ENCODE measurements at places on chromosomes 1 and 21. TPM values are rescaled to one million over a fixed set of nuclear protein-coding genes. Genes with fewer than 3 reads are reported as not detected.

DNA sequence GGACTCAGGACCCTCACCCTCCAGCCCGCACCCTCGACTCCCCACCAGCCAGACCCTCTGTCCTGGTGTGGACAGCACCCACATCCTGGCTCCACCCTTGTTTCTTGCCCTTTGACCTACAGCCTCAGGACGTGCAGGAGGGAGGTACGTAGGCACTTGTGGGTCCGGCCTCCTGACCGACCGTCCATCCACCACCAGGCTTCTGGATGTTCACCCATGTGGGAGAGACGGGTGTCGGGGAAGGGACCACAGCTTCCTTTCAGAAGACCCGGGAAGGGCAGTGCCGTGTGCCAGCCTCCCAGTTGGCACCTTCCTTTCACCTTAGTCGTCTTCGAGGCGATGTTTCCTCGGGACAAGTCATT lies 61.4 kb downstream of the PRKCZ start:
- no peak for DNase-seq

DNA sequence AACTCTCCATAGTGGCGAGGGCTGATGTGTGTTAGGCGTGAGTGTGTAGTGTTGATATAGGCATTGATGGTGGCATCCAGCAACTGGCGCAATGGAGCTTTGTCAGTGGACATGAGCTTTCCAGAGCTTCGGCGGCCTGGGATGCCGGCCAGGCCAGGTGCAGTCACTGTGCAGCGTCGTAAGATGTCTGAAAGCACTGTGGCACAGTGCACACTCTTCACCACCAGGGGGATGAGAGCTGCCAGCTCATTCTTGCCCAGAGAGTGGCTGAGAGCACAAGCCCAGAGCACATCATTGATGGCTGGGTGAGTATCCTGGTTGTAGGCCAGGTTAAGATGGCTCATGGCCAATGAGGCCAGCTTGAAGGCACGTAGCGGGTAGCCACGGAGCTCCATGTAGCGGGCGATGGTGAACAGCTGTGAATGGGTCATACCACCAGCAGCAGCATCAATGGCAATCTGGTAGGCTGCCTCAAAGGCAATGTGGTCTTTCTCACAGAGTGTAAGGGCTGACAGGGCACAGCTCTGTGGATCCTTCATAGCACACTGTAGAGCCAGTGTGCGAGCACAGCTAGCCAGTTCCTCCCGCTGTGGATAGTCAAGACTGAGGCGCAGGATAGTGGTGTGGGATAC lies 6.7 kb downstream of the UROD start:
- no peak for DNase-seq

DNA sequence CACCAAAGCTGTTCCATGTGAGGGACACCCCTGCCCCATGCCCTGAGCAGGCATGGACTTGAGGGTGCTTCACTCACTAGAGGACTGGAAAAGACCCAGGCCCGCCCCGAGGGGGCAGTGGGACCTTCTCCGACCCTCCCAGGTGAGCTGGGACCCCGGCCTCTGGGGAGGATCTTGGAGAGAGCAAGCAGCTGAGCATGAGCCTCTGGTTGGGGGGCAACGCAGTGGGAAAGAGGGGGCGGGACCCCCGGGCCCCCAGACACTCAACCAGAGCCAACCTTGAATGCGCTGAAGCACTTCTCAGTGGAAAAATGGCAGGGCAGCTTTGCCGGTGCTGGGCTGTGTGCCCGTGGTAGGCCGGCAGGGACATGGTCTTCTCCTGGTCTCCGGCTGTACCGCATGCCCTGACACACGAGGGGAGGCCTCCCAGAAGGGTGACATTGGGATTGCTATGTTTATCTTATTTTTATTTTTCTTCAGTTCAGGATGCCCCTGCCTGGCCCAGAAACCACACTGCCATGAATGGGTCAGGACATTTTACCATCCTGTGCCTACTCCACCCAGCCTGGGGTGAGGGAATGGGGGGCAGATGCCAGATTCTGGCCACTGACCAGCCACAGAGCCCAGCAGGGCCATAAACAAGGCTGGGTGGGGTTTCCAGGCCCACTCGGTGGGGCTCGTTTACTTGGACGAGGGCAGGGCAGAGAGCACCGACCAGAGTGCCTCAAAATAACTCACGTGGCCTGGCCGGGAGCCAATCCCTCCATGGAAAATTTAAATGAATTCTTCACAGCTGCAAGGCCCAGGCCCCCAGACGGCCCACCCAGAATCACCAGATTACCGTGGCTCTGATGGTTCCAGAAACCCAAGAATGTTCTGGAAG lies 17.2 kb upstream of the LAPTM5 start:
- DNase-seq: no peak

DNA sequence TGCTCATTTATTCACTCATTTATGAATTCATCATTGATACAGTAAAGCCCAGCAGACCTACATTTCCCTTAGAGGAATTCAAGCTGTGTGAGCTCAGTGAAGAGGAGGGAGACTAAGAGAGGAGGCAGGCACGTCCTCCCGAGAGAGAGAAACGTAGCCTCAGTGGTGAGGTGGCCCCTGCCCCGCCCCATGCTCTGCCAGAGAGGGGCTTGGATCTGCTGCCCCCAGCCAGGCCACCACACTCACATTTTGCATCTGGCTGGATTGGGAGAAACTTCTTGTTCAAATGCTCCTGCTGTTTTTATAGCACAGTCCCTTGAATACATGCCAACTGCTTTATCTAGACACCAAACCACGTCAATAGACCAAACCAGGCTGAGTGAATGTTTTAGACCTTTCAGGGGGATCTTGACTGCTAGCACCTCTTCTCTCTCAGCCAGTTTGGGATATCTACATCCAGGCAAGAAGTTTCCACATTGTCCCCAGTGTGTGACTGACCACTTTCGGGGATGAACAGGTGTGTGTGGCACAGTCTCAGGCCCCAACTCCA lies 67.7 kb upstream of the AJAP1 start:
- DNase-seq: no peak

- peak; percentile 29 for DNase-seq
Observed at GRCh38 chr1:181100015-181100905, 11.8 kb downstream of the IER5 start.

DNA sequence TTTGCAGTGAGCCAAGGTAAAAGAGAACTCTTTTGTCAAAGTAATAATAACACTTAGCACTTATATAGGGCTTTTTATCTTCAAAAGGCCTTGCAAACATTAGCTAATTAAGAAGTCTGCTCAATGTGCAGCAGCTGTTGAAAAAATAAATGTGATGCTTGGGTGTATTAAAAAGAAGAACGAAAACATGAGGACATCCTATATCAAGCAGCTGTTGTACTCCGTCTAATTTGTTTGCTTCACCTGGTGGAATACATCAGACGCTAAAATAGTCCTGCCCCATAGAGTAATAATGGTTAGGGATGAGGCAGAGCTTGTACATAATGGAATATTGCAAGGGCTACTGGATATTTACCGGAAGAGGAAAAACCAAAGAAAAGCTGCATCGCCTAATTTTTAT lies 299.5 kb downstream of the ST6GALNAC3 start:
- DNase-seq: no peak

DNA sequence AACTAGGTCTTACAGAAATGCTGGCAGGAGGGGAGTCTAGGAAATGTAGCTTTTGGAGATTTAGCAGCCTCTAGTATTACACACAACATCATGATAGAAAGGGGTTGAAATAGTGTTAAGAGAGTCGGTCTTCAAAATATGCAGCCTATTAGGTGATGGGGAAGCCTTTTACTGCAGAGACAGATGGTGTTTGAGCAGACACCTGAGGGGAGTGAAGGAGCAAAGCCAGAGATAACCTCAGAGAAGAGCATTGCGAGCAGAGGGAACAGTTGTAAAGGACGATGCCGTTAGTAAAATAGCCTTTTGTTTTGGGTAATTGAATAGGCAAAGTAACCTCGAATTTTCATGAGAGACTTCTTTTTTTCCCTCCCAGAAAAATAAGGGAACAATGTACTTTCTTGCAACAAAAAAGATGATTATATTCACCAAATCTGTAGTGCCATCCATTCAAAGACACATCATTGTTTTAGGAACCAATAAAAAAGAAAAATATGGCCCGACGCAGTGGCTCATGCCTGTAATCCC lies 66.3 kb upstream of the KIF1B start:
- DNase-seq: no peak

DNA sequence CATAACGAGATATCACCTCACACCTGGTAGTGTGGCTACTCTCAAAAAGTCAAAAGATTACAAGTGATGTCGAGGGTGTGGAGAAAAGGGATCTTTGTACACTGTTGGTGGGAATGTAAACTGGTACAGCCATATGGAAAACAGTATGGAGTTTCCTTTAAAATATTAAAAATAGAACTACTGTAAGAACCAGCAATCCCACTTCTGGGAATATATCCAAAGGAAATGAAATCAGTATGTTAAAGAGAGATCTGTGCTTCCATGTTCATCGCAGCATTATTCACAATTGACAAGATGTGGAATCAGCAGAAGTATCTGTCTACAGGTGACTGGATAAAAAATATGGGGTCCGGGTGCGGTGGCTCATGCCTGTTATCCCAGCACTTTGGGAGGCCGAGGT lies 7.6 kb upstream of the PIK3C2B start:
- DNase-seq: no peak

- DNase-seq: no peak
Observed at GRCh38 chr1:171736196-171736595, 5.7 kb downstream of the VAMP4 start.

DNA sequence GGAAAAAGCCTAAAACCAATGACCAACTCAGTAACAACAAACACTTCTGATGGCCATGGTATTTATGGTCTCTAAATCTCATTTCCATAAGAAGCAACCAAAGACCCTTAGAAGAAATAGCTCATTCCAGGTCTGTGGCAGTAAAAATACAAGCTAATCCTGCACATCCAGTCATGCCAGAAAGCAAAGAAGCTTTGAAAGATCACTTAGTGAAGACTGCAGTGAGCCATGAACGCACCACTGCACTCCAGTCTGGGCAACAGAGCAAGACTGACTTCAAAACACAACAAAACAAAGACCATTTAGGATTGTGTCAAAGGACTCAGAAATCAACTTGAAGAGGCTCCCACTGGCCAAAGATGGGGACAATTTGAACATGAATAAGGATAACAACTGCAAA lies 18.4 kb upstream of the ELK4 start:
- no peak for DNase-seq

GRCh38 chr1:204480515-204480914 lies 14.1 kb downstream of the PIK3C2B start:
- no peak for DNase-seq

GRCh38 chr1:153985341-153985912 lies 712 bp downstream of the RAB13 start:
- DNase-seq: peak; percentile 69

Gene FHL3
- total RNA-seq: 63.0 TPM

Gene KISS1
- total RNA-seq: under 0.01 TPM
